Osteoblast (primary cell): ENCODE measurements at places on chromosomes 2 and 18.

DNA sequence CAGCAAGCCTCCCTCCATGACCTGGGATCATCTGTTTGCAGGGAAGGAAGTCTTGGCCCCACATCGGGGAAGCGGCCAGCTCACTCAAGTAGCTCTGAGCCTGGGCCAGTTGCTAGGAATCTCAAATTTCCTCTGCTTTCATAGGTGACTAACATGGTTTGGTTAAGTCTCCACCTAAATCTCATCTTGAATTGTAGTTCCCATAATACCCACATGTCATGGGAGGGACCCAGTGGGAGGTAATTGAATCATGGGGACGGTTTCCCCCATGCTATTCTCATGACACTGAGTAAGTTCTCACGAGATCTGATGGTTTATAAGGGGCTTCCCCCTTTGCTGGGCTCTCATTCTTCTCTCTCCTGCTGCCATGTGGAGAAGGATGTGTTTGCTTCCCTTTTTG lies 75.2 kb downstream of the LBH start:
- DNase-seq = peak; percentile 73

DNA sequence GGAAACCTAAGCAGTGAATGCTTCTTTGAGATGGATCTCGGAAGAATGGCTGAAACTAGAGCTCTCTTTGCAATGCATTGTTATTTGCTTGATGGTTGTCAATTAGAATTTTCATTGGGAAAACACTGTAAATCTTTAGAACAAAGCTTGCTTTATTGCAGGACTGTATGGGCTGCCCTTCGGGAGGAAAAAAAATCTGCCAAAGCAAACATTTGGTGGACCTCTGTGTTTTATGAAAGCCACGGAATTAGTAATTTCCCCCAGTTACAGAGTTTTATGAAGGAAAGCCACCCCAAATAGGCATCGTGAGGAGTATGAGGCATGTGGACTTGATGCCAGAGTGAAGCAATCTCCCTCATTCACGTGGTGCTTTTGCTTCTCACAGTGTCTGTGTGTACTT lies 33.5 kb downstream of the RHBDD1 start:
- DNase-seq = peak; percentile 27

DNA sequence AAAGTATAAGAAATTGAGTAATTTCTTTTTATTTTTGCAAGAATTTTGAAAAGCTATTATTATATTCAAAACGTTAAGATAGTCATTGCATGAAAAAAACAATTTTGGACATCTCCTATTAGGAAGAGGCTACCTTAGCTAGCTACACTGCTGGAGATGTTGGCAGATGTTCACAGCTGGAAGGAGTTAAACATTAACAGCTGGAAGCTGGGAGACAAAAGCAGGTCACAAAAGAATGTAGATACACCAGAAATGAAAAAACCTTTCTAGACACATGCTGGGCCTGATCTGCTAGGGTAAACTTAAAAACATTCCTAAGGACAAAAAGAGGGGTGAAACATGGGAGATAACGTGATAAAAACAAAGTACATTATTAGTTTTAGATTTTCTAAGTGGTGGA lies 84.4 kb downstream of the SESTD1 start:
- DNase-seq = no peak

- DNase-seq = no peak
Measured at GRCh38 chr2:62334009-62334408, 138.1 kb downstream of the B3GNT2 start.

GRCh38 chr2:203155406-203155805 lies 83.4 kb upstream of the CYP20A1 start:
- no peak for DNase-seq

DNA sequence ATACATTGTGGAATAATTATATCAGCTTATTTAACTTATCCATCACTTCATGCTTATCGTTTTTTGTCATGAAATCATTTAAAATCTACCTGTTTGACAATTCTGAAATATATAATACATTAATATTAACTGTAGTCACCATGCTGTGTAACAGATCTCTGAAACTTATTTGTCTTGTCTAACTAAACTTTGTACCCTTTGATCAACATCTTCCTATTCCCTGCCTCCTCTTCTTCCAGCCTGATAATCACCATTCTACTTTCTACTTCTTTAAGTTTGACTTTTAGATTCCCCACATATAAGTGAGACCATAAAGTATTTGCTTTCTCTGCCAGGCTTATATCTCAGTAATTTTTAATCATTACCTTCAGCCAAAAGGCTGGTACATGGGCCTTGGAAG lies 134.2 kb upstream of the LINC00305 start:
- DNase-seq = no peak

DNA sequence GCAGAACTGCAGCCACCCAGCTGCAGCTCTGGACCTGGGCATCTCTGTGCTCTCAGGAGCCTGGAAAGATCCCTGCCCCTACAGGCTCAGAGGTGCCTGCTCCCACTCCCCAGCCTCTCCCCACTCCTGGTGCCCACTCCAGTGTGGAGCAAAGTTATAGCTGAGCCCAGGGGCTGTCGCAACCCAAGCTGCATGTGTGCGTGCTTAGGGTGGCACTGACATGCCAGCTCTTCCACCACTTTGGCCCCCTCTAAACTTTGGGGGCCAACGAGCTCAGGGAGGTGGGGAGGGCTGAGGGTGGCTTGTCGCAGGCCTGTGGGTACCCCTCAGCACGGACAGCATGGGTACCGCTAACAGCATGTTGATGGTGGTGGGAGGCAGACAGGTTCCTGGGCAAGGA lies 126.3 kb upstream of the FHL2 start:
- no peak for DNase-seq

DNA sequence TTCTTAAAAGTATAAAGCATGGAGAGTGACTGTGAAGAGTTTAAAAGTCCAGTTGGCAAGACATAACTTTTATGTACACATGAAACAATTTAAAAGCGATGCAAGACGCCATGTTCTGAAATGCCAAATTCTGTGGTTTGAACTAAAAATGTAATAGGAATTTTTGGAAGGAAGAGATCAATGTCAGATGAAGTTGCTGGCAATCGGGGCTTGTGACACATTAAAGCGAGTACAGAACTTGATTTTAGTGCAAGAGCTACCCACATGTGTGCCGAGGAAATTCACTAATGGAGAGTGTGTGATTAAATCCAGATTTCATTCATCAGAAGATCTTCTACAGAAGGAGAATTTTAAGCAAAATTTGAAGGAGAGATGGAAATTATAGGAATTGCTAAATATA lies 220.2 kb upstream of the CCDC68 start:
- DNase-seq = no peak

DNA sequence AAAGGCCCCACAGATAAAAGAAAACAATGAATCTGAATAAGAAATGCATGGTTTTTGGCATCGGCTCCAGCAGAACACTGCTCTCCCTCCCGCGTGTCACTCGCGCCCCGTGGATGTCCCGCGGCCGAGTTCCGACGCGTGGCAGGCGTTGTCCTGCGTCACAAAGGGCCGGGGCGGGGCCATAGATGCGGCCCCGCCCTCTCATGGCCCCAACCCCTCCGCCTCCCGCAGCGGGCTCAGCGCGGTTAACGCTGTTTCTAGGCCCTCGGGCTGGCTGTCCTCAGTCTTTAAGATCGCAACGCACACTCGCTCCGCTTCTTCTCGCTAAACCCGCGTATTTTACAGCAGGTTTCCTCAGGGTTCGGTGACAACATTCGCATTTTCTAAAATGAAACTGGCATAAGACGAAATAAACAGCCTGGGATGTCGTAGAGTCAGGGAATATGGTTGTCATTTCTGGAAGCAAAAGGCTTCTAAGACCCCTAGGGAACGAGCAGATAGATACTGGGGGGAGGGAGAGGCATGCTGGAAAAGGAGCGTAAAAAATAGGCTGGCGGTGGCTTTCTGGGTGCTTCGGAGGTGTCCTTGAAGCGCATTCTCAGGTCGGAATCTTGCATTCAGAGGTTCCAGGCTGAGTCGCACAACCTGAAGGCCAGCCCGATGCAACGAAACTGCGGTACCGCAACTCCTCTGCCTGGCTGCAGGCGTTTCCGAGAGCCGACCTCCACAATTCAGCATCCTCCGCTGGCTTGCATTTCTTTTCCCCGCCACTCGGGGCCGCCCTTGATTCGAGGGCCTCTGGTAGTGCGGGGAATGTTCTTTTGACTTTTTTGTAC lies at the start of gene FKBP7:
FKBP7 (minus strand) TSS at position 162 of the 836 bp plus-strand sequence; CDS start at position 61, 101 bp downstream.
- DNase-seq = peak; percentile 95

- no peak for DNase-seq
Measured at GRCh38 chr18:3051718-3052410, 38.9 kb upstream of the LPIN2 start.

- DNase-seq = peak; percentile 65
Measured at GRCh38 chr18:79573921-79574491, 105.6 kb upstream of the CTDP1 start.

- peak; percentile 86 for DNase-seq
Measured at GRCh38 chr2:55490554-55490953, 29.0 kb upstream of the CFAP36 start.

- DNase-seq = no peak
Measured at GRCh38 chr2:1731963-1732768, 12.1 kb downstream of the PXDN start.

DNA sequence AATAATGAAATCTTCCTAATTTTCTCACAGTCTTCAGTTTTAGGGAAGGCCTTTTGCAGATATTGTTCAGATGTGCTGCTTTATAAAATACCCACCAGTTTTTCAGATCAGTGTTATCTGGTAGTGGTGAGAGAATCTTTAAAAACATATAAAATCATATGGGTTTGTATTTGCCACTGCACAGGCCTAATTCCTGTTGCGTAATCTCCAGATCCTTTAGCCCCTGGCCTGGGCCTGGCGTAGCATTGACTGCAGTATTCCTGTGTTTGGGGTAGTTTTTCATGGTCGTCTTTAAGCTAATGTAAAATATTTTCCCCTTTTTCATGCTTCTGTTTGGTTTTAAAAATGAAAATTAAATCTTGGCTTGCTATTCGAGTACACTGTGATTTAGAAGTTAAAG lies 43.2 kb downstream of the TSHZ1 start:
- no peak for DNase-seq

- peak; percentile 69 for DNase-seq
Measured at GRCh38 chr2:217316743-217317142, 456.9 kb upstream of the TNP1 start.

DNA sequence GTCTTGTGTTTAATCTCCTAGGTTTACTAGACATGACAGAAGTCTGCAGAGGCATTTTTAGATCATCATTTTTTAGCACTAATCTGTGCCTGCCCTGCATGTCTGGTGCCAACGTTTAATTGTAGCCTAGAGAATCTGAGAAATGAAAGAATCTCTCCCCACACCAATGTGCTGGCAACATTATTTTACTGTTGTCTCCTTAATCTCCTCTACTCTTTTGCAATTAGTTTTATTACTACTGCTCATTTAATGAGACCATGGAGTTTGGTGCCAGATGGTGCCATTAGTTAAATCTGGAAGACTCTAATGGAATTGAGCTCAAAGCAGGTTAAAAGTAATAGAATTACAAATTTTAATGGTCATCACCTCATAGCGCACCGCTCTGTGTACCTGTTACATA lies 4.0 kb upstream of the SPP2 start:
- DNase-seq = no peak

DNA sequence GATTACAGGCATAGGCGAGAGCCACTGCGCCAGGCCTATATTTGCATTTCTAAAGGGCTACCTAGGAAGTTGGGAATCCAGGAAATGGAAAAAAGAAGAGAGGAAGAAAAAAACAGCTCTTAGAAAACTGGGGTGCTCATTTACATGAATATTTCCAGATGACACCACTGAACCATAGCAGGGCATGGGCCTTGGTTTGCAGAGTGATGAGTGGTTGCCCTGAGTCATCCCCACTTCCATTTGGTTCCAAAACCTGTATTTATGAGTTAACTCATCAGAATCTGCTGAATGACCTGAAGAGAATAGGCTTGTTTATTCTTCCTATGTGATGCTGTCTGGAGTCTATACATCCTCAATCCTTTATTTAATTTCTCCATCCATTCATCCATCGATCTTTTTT lies 36.2 kb downstream of the EHD3 start:
- no peak for DNase-seq

DNA sequence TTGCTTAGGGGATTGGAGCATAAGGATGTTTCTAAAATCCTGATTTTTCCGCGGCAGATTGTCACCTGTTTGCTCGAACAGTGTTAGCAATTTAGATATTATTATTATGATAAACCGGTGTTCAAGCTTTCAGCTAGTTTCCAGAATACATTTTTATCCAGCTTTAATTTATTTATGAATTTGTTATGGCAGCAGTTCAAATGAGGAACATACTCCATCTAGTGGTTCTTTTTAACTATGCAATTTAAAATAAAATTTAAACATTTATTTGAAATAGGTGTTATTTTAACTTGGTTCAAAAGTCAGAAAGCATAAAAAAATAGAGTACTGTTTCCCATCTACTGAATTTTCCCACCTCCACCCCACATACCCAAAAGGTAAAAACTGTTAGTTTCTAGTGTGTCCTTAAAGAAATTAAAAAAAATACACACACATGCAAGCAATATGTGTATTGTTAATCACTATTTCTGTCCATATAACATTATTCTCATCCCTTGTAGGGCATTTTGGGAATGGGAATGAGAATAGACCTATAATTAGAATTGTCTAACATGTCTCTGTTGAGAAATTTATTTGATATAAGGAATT lies 23.2 kb downstream of the ACOXL start:
- DNase-seq = peak; percentile 68

GRCh38 chr18:25950321-25950720 lies 140.1 kb downstream of the SS18 start:
- no peak for DNase-seq

DNA sequence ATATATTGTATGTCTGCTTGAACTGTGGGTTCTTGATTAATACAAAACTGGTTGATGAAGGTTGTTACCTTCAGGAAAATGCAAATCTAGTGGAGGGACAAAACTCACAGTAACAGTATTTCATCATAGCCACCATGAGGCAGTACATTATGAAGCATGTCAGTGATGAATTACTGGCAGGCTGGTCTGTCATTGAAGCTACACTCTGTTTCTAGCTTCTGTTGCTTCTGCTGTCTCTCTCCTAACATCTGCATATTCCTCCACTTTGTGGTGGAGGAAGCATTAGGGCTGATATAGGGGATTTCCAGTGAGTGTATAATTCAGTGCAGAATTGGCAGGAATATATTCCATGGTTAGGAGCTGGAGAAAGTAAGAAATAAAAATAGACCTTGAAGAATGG lies 44.2 kb upstream of the RAB6D start:
- no peak for DNase-seq

- DNase-seq = no peak
Measured at GRCh38 chr18:71077451-71077850, 788.6 kb downstream of the SOCS6 start.

DNA sequence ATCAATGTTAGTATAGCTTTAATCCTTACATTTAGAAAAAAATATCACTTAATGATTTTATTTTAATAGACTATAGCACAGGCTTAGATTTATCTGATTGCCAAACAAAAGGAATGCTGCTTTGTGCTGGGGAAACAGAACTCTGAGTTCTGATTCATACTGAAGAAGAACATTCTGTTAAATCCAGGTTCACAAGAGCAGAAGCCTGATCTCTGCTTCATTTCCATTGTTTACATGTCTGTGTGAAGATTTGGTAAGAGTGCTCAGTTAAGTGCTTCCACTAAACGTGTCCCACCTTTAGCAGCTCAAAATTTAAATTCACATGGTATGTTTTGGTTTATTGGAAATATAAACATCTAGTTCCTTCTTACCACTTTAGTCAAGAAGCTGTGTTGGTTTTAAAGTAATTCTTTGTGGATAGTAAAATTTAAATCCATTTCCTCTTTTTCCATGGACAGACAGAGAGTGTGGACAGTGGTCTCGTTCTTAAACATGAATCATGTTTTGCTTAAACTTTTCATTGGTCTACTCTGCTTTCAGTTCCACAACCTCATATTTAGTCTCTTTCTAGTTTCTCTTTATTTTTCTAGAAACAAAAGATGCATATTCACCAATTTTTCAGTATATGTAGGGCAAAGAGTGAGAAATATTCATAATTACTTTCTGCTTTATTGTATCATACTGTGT lies 59.1 kb downstream of the NYAP2 start:
- no peak for DNase-seq
